GM10248 (cell line): ENCODE measurements at places on chromosomes 2 and 18.

- no peak for DNase-seq
Observed at GRCh38 chr18:63433334-63433866, 11.1 kb upstream of the VPS4B start.

- DNase-seq = no peak
Observed at GRCh38 chr2:200828572-200829257, 17.0 kb downstream of the BZW1 start.

- no peak for DNase-seq
Observed at GRCh38 chr2:232979871-232980461, 33.1 kb downstream of the NGEF start.

GRCh38 chr2:107094450-107094986 is 208.6 kb upstream of the ST6GAL2 start:
- no peak for DNase-seq

- DNase-seq = no peak
Observed at GRCh38 chr2:150110548-150110947, 376.9 kb downstream of the RND3 start.

DNA sequence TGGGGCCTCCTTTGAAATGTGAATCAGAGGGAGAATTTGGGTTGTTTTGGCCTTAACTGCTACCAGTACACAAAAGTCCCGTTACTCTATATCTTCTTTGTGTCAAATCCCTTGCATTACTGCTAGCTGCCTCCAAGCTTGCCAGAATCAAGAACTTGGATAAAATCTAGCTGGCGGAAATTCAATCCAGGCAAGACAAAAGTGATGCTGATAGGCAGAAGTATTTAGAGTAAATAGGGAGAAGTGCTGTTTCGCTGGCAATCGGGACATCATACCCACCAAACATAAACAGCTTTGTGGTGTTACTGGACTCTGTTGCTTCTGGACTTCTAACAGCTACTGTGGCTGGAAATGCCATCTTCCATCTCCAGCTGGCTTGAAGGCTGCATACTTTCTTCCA is 2.5 kb downstream of the IFIH1 start:
- no peak for DNase-seq

- DNase-seq = peak; percentile 64
Observed at GRCh38 chr2:235595422-235596010, 101.7 kb downstream of the AGAP1 start.

DNA sequence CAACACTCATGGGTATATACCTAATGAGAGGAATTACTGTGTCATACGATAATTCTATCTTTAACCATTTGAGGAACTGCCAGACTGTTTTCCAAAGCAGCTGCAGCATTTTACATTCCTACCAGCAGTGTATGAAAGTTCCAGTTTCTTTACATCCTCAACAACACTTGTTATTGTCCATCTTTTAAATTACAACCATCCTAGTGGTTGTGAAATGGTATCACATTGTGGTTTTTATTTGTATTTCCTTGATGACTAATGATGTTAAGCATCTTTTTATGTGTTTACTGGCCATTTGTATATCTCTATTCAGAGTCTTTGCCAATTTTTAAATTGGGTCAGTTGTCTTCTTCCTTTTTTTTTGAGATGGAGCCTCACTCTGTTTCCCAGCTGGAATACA is 4.0 kb upstream of the CKAP2L start:
- DNase-seq = no peak

DNA sequence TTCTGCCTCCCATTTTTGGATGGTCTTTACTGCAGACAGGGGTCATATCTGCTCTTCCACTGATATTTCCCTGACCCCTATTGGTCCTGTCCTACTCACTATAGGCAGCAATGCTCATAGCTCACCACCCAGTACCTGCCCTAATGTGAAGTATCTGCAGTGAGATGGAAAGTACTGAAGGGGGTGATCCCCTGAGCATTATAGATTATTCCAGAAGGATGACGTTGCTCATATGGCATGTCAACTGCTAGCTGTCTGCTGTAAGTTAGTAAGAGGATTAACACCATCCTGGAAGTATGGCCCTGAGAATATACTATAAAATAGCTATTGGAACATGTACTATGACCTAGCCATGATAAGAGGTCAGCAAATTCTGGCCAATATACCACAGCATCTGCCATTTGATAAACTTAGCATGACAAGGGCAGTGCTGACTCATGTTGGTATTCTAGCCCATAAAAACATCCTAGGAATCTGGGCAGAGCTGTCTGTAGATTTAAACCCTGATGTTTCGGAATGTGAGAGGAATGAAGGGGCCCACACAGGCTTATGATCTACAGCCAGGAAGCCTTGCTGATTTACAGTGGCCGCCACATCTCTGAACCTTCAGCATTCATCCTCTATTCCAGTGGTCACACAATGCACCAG is 451.4 kb downstream of the TNS1 start:
- DNase-seq = no peak

DNA sequence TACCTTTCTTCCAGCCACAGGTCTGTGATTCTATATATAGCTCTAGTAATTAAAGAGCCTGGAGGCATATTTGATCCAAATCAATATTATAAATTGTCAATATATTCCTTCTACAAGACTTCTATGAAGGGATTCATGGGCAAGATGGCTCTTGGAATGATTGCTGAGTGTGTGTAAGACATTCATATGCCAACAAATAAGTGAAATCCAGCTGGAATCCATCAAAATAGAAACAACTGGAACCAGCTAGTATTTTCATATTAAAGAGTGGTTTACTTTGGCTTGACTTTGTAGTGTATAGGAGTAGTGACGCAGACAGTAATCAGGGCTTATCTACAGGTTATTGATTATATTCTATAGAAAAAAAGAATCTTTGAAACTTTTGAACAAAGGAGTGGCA is 83.4 kb downstream of the CALCRL start:
- DNase-seq = no peak

DNA sequence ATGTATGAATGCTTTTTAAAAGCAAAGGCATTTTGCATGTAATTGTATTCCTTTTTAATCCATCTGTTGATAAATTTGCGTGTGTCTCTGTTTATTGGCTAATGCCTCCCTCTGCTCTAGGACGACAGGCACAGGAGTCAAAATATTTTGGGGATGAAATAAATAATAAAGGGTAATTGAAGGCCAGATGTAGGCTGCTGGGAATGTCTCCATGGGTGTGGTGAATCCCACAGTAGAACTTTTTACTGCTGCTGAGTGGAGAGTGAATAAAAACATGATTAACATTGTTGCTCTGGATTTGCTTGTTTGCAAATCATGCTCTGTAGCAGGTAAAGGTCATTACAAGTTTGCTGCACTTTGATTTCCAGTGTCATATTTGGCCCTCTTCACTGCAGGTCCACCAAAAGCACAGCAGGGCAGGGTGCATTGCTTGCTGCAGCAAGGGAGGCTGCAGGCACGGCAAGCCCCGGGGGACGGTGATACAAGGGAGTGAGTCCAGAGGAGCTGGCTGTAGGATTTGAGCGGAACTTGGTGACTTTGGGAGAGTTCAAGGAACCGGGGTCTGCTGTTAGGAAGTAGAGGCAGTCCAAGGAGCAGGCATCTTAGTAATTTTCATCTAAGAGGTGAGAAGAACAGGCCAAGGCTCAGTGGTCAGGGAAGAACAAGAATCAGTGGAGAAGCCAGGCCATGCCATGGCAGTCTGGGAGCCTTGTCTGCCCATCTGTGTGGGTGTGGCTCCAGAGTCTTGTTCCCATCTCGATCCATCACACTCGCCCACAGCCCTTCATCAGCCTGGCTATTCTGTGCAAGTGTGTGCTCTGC is 201.5 kb upstream of the RAB6C start:
- DNase-seq = no peak

- peak; percentile 54 for DNase-seq
Observed at GRCh38 chr2:69774984-69775982, 33.3 kb downstream of the ANXA4 start.

GRCh38 chr2:7887441-7887840 is 794.4 kb upstream of the ID2 start:
- DNase-seq = no peak

DNA sequence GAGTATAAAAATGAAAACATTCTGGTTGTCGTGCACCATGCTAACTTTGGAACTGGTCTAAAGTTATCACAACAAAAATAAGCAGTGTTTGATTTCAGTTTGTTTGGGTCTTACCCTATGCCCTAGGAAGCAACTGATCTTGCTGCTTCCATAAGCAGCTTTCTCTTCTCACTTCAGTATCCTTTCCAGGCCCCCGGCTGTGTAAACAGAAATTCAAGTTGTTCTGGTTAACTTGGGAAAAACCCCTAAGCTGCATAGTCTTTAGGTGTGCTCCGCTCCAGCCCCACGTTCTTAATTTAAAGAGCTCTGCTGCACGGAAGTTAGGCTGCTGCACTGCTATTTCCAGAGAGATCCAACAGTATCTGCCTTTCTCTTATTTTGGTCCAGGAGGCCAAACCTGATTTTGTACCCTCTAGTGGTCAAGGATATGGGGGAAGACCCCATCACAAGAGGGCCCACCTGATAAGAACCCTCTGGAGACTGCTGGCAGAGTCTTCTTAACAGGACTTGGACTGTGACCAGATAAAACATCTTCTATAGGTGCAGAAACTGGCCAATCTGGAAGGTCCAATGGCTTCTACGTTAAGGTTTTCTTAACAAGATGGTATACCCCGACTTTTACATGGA is 69.1 kb downstream of the FEZ2 start:
- DNase-seq = no peak

DNA sequence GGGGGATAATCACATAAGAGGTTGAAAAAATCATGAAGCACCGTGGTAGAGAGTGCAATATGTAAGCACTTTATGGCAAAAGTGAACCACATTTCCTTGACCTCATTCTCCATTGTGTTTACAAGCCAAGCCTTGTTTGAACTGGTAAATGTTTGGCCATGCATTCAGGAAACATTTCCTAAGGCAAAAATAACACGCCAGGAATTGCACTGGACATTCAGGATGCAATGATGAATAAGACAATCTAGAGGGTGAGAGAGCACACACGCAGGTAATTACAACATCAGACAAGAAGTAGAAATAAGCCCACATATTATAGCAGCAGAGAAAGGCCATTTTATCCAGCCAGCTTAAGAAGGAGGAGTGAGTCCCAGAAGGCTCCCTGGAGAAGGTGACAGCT is 218.0 kb upstream of the OSR1 start:
- no peak for DNase-seq

DNA sequence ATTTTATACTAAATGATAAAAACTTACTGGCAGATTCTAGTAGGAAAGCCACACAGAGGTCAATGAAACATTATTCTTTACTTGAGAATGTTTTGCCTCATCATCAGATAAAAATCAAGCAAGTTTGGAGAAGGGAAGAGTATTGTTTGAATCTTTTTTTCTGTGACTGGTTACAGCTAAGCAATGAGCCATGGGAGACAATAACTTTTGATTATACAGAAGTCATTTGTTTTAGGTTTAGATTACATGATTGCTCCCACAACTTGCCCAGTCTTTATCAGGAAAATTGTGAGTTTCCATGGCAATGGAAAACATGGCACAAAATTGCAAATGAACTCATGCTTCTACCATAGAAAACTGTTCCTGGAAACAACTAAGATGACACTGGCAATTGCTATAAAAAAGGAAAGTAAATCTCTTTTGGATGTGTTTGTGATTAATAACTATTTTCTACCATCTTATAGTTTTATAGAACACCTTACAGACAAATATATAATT is 476.8 kb downstream of the MBD2 start:
- no peak for DNase-seq
